Vagina (tissue), 2 donors: ENCODE measurements at places on chromosomes 3 and 15.
A peak's percentile ranks its signal among the peaks of the same experiment; 100 is the strongest.

GRCh38 chr3:44280631-44281030 is 38.9 kb downstream of the TOPAZ1 start:
- H3K27me3 ChIP-seq: no peaks in the 10 kb centered on the region
- no peak overlapping the region for H3K4me3 ChIP-seq
- H3K27ac ChIP-seq: no peak overlapping the region
- H3K36me3 ChIP-seq: no peaks in the 10 kb centered on the region
- DNase-seq: no peak

DNA sequence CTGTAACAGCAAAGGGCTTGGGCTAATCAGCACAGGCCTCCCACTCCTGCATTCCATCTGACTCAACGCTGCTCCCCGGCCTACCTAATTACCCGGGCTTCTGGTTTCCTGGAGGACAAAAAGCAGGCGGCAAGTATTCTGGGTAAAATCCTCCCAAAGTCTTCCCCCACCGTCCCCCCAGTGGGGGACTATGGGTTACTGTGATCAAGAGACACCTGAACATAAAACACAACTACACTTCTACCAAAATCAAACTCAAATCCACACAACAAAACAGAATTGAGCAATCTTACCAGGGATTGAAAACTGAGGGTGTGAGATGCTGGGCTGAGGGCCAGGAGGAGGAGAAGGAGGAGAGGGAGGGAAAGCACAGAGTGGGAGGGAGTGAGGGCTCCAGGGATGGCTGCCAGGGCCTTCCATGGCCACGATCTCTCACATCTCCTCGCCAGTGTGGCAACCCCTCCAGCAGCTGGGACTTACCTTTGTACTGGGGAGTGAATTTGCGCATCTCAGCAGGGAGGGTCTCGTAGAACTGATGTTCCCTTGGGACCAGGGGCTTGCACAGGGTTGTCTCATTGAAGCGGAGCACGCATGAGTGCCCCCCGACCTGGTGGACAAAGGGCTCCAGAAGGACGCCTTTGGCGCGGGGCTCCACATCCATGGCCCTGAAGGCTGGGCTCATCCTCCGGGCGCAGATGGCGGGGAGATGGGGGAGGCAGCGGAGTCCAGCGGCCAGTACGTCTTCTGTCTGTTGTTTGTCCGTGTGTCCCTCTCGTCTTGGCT is 9.1 kb upstream of the NCKIPSD start:
- peak overlapping the region; percentile 67 for H3K4me3 ChIP-seq
- peak overlapping the region; percentile 82 for H3K27ac ChIP-seq
- H3K27me3 ChIP-seq: no peaks in the 10 kb centered on the region

GRCh38 chr3:189572249-189572648 is 58.9 kb upstream of the TP63 start:
- no peak overlapping the region for H3K4me3 ChIP-seq
- no peaks in the 10 kb centered on the region for H3K4me1 ChIP-seq
- no peaks in the 10 kb centered on the region for H3K36me3 ChIP-seq
- H3K27me3 ChIP-seq: no peaks in the 10 kb centered on the region
- H3K27ac ChIP-seq: no peak overlapping the region

- H3K27me3 ChIP-seq: no peaks in the 10 kb centered on the region
- DNase-seq: no peak
- H3K27ac ChIP-seq: no peak overlapping the region
- no peaks in the 10 kb centered on the region for H3K36me3 ChIP-seq
- no peak overlapping the region for H3K4me3 ChIP-seq
These were observed 47.6 kb downstream of the ARIH1 start for GRCh38 chr15:72521682-72522081.

- H3K4me1 ChIP-seq: peaks cover 6% of the 10 kb centered on the region
- DNase-seq: no peak
- no peak overlapping the region for H3K27ac ChIP-seq
- H3K27me3 ChIP-seq: no peaks in the 10 kb centered on the region
- no peak overlapping the region for H3K4me3 ChIP-seq
- H3K36me3 ChIP-seq: no peaks in the 10 kb centered on the region
These were observed 305.6 kb upstream of the LRRFIP2 start for GRCh38 chr3:37479981-37480380.

DNA sequence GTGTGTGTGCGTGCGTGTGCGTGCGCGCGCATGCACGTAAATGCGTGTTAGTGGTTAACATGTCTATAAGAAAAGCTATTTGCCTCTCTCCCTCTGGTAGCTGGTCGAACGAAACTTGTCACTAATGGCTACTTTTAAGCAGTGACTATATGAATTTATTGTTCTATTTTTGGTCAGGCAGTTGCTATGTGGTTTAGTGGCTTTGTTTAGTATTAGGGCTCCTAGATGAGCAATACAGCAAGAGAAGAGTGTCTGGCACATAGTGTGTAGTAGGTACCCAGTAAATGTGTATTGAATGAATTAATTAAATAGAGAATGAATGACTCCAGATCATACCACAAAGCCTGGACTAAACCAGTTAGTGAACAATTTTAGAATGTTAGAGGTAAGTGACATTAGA is 171.6 kb downstream of the PPM1L start:
- no peaks in the 10 kb centered on the region for H3K27me3 ChIP-seq
- H3K36me3 ChIP-seq: no peaks in the 10 kb centered on the region
- no peak overlapping the region for H3K27ac ChIP-seq
- peaks cover 6% of the 10 kb centered on the region for H3K4me1 ChIP-seq
- DNase-seq: no peak
- H3K4me3 ChIP-seq: no peak overlapping the region

DNA sequence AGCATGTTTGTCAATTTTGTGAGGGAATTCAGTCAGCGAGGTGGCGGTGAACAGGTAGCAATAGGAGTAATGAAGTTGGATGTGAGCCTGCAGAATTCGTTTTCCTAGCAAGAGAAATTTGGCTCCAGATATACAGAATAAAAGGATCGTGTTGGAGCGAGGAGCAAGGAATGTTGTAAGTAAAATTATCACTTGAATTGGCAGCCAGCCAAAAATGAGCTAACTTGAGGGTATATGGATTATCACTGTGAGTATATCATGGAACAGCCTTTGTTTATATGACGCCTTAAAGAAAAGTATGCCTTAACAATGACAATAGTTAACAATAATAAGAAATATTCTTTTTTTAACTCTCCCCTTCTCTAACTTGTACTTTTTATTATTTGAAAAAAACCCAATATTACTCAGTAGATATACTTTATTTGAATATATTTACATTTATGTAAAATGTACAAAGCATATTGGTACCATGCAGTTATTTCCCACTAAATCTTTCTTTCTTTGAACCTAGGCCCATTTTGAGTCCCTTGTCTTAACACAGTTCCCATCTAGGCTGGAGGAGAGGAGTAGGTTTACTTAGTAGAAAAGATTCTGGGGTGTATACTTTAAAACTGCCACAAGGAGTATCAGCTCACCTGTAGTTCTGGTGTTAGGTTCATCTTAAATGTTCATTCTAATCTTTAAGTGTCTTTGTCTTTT is 29.3 kb downstream of the EPHA6 start:
- H3K4me1 ChIP-seq: no peaks in the 10 kb centered on the region
- H3K27me3 ChIP-seq: no peaks in the 10 kb centered on the region
- no peak for DNase-seq
- H3K27ac ChIP-seq: no peak overlapping the region

- H3K36me3 ChIP-seq: no peaks in the 10 kb centered on the region
- H3K27ac ChIP-seq: peak overlapping the region; percentile 22
- no peak for DNase-seq
- H3K27me3 ChIP-seq: no peaks in the 10 kb centered on the region
These were observed 211.5 kb upstream of the P2RY1 start for GRCh38 chr3:152623286-152623911.

DNA sequence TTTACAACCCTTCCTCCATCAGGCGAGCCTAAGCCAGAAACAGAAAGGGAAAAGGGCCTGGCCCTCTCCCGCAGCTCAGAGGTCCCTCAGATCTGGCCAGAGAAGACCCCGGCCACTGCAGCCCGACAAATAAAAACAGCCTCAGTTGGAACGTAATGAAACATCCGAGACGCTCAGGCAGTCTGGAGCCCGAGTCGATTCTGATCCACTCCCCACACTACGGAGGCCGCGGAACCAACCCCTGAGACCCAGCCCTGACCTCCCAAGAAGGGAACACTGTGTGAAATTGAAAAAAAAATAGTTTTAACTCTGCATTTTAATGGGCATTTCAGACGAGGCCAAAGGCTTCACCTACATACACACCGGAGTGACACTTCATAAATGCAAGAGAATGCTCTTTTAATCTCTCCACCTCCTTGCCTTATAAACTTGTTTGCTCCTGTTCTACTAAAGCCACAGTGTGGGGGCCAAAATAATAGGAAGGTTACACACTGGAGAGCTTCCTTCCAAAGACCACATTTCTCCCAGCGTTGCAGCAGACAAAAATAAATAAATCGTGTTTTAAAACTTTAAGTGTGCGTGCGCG is 3.7 kb downstream of the MEIS2 start:
- DNase-seq: no peak
- no peaks in the 10 kb centered on the region for H3K27me3 ChIP-seq
- H3K36me3 ChIP-seq: no peaks in the 10 kb centered on the region
- H3K4me1 ChIP-seq: peaks cover 29% of the 10 kb centered on the region
- H3K4me3 ChIP-seq: peak overlapping the region; percentile 80

- no peak for DNase-seq
- H3K4me1 ChIP-seq: peaks cover 42% of the 10 kb centered on the region
- H3K4me3 ChIP-seq: no peak overlapping the region
- no peak overlapping the region for H3K27ac ChIP-seq
- H3K36me3 ChIP-seq: no peaks in the 10 kb centered on the region
These were observed 328.2 kb downstream of the TIGIT start for GRCh38 chr3:114622001-114622400.

GRCh38 chr15:23370578-23370977 is 16.0 kb downstream of the GOLGA8S start:
- no peak for DNase-seq
- no peaks in the 10 kb centered on the region for H3K4me1 ChIP-seq
- no peak overlapping the region for H3K27ac ChIP-seq
- no peaks in the 10 kb centered on the region for H3K27me3 ChIP-seq
